SW 1271 (cell line): ENCODE measurements at places on chromosomes 7 and 10.
A peak's percentile ranks its signal among the peaks of the same experiment; 100 is the strongest.

DNA sequence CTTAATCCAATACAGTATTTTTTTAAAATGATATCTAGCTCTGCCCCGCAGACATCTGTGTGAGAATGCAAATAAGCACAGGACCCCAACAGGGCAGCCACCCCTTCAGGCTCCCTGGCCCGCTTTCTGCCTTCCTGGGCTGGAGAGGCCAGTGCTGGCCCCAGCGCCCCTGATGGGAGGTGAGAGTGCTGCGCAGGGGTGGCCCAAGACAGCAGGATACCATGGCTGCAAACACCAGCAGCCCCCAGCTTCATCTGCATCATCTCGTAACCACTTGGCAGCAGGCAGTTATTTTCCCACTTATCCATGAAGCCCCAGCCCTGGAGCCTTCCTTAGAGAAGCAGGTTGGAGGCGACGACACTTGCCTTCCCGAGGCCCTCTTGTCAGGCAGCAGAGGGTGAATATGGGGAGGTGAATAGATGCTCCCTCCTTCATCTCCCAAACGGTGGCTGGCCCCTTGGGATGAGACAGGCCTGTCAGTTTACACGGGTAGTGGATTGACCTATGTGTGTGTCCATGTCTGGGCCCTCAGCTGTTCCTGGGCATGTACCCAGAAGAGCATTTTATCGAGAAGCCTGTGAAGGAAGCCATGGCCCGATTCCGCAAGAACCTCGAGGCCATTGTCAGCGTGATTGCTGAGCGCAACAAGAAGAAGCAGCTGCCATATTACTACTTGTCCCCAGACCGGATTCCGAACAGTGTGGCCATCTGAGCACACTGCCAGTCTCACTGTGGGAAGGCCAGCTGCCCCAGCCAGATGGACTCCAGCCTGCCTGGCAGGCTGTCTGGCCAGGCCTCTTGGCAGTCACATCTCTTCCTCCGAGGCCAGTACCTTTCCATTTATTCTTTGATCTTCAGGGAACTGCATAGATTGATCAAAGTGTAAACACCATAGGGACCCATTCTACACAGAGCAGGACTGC is 71.2 kb downstream of the ALOX5 start:
- no peak for DNase-seq

DNA sequence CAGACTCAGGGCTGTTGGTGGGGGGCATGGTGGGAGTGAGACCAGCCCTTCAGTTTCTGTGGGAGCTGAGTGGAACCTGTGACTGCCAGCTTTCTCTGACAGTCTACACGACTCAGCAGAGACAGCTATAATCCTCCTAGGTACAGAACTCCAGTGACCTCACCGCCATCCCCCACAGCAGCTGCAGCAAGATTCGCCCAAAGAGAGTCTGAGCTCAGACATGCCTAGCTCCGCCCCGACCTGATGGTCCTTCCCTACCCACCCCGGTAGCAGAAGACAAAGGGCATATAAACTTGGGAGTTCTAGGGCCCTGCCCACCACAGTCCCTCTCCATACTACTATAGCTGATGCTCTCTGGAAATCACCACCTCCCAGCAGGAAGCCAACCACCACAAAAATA is 500.1 kb downstream of the ETV1 start:
- DNase-seq: no peak

DNA sequence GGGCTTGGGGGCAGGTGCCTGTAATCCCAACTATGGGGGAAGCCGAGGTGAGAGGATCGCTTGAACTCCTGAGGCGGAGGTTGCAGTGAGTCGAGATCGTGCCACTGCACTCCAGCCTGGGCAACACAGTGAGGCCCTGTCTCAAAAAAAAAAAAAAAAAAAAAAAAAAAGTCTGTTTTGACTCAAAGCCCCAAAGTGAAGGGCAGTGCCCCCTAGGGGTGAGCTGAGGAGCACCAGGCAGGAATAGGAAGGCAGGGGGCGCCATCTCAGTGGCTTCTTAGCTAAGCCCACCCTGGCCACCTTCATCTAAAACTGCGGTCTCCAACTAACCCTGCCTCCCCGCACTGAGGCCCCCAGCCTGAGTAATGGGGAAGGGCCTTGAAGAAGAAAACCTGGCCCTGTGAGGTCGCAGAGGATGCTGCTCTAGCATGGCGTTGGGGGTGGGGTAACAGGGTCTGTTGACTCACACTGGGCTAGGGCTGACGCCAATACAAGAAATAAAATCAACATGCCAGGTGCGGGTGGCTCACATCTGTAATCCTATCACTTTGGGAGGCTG is 9.8 kb downstream of the PODXL start:
- peak; percentile 16 for DNase-seq

DNA sequence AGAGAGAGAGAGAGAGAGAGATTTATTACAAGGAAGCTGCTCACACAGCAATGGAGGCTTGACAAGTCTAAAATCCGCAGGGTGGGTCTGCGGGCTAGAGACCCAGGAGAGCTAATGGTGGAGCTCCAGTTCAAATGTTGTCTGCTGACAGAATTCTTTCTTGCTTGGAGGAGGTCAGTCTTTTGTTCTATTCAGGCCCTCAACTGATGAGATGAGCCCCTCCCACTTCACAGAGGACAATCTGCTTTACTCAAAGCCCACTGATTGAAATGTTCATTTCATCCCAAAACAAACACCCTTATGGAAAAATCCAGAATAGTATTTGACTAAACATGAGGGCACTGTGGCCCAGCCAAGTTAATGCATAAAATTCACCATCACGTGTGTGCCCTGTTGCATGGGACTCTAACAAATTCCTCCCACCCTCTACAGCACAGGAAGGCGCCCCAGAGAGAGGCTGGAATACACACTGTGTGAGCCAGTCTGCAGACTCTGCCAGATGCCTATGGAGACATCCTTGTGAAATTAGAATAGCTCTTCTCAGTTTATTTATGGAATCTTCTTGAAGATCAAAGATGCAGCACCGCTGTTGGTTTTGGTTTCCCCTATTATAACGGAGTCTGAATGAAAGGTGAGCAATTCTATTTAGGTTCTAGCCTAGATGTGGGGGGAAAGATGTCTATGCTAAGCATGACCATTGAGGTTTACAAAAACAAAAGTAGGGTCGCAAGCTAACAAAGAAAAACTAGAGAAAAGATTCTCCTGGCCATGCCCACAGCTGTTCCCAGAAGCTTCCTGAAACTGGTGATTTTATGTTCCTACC is 123.0 kb upstream of the SFMBT2 start:
- DNase-seq: no peak

DNA sequence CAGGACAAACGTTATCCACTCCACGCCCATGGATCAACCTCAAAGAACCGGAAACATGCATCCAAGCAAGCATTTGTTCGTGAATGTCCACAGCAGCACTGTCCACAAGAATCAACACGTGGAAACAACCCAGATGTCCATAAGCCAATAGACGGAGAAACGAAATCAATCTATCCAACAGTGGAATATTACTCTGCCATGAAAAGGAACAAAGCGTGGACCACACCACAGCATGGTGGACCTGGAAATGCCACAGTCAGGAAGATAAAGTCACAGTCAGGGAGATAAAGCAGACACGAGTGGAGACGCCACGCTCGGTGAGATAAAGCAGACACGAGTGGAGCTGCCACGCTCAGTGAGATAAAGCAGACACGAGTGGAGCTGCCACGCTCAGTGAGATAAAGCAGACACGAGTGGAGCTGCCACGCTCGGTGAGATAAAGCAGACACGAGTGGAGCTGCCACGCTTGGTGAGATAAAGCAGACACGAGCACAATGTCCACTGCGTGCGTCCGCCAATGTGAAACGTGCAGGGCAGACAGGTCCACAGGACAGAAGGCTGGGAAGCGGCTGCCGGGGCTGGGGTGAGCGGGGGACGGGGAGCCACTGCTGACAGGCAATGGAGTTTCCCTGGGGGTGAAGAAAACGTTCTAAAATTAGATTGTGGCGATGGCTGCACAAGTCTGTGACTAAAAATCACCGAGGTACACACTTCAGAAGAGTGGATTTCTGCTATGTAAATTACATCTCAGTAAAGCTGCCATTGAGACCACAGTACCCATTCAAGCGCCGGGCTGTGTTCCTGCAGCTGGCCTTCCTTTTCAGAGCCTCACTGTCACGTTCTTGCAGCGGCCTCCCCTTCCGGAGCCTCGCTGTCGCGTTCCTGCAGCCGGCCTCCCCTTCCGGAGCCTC is 10.6 kb downstream of the GPER1 start:
- no peak for DNase-seq

- no peak for DNase-seq
Measured at GRCh38 chr10:121168545-121169216, 317.5 kb downstream of the WDR11 start.

DNA sequence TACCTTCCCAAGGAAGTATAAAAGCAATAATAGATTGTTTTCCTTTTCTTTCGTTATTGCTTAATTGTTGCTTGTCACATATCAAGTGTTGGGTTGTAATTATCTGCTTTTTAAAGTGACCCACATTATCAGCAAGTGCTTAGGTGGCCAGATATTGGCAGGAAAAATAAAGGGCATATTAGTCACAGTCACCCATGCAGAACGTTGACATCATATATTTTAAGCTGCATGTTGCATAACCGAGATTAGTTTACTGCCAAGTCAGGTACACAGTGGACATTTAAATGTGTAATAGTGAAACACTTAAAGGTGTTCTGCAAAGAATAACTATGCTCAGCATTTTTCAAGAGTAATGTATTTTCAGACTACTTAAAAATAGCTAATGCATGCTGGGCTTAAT is 11.4 kb downstream of the NEBL start:
- no peak for DNase-seq

GRCh38 chr7:99693427-99694200 is 13.8 kb upstream of the CYP3A5 start:
- DNase-seq: no peak

GRCh38 chr7:73520673-73521635 is 1.1 kb downstream of the BAZ1B start:
- no peak for DNase-seq

DNA sequence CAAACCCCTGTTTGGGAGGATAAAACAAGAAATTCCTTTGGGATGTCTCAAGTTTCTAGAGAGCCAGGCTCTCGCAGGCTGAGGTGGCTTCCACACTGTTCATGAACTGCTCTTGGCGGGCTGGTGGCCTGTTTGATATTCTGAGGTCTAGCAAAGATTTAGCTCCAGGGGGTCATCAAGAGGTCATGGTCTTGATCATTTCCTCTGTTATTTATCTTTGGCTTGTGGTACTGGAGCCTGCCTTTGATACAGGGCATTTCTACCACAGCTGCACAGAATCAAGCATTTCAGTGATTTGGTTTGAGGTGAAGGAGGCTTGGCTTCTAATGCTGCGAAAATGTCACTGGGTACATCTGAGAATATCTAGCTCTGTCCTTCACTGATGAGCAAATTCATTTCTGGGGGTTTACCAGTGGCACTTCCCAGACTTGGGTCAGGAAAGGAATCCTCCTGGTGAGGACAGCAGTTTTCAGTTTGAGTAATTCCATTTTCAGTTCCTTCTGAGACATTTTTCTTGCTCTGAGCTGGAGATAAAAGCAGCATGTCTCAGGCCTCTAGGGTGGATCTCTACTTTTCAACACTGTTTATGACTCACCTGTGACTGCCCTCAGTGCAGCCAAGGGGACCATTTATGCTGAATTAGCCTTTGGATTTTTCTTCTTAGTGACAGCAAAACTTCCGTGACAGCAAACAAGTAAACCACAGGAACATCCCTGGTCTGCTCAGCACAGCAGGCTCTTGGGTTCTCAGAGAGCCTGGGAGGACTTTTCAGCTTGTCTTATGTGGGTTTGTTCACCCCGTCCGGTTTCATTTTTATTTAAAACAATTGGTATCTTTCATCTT is 312.0 kb downstream of the RNLS start:
- no peak for DNase-seq

GRCh38 chr10:71486484-71487114 is 89.9 kb downstream of the CDH23 start:
- DNase-seq: no peak

DNA sequence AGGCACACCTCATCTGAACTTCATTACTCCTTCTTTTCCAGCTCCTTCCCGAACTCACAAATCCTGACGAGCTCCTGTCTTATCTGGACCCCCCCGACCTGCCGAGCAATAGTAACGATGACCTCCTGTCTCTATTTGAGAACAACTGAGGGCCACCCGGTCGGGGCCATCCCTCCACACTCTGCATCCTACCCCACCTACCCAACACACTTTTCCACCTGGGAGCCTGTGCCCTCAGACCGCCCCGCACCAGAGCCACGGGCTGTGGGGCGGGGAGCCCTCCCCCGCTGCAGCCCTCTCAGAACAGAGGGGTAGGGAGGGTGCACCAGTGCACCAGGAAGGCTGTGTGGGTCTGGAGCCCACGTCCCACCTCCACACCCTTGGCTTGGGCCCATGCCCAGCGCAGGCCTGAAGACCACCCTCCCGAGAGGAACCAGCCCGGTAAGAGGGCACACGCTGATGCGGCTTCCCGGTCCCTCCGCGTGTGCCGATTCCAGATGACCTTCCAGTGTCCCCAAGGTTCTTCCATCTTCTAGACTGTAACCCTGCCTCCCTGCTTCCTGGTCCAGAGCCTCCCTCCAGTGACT is 34.6 kb upstream of the PPIF start:
- no peak for DNase-seq

DNA sequence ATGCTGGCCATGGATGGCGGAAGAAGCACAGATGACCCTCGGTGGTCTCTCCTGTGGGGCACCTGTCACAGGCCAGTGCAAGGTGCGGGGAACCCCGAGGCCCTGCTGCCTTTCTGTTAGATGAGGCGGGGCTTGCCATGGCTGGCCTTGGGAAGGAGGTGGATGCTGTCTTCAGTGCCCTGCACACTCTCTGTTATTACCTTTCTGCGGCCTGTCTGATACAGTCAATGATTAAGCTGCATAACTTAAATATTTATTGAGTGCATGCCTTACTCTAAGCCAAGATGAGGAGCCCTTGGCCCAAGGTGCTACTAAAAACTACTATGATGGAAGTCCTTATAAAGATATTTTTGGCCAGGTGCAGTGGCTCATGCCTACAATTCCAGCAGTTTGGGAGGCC is 36.7 kb upstream of the MNX1 start:
- DNase-seq: no peak
